Stimulated activated CD4-positive, alpha-beta T cell treated with anti-CD3 and anti-CD28 coated beads, Interleukin-1b, Interleukin-23, amount 100 ng/mL, for 24 hours (primary cell): ENCODE measurements at places on chromosomes 13 and 19.
A peak's percentile ranks its signal among the peaks of the same experiment; 100 is the strongest.

DNA sequence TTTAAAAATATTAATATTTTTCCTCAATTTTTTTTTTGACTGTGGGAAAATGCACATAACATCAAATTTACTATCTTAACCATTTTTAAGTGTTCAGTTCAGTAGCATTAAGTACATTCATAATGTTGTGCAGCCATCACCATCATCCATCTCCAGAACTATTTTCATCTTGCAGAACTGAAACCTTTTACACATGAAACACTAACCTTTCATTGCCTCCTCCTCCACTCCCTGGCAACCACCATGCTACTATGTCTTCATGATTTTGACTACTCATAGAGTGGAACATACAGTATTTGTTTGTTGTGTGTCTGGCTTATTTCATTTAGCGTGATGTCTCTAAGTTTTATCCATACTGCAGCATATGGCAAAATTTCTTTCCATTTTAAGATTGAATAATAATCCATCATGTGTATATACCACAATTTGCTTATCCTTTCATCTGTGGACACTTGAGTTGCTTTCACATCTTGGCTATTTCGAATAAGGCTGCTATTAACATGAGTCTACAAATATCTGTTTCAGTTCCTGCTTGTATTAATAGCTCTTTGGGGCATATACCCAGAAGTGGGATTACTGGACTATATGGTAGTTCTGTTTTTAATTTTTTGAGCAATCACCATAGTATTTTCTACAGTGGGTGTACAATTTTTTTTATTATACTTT, 376.4 kb downstream of the MTUS2 start:
- no peak for DNase-seq

DNA sequence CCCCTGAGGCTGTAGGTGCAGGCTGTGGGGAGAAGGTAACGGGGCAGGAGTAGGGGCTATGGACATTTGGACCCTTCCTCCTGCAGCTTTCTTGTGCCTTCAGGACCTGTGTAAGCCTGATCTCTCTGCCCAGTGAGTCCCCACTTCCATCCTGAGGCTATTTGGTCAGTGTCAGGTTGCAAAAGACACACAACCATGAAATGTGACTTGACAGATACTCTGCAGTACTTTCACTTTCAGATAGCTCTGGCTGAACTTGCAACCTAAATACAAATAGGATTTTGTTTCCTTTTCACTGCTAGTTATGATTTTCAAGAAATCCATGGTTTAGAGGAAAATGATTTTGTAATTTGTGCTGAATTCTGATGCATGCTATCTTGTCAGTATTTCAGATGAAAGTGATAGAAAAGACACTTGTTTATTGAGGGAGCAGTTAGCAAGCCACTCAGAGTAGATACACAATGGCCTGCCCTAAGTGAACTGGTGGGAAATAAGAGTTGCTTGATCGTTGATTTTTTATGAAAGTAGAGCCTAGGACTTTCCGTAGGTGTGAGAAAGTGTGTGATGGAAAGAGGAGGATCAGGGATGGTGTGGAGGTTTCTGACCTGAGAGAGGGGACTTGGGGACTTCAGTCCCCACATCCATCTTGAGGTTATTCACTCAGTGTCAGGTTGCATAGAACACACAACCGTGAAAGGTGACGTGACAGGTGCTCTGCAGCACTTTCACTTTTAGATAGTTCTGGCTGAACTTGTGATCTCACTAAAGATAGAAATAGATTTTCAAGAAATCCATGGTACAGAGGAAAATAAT, 18.1 kb upstream of the EID2 start:
- DNase-seq: no peak

DNA sequence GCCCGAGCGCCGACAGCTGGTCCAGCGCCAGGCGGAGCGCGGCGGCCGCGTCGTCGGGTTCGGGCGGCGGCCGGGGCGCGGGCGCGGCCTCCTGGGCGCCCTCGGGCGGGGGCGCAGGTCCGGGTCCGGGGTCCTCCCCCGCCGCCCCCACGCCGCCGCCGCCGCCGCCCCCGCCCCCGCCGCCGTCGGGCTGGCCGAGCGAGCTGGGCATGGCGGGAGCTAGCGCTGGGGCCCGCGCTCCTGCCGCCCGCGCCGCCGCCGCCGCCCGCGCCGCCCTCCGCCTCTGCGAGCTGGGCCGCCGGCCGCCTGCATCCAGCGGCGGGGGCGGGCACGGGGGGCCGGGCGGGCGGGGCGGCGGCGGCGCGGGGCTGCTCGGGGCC, 287 bp downstream of the MEX3D start:
- no peak for DNase-seq

GRCh38 chr19:4369109-4369887, 25.9 kb downstream of the MPND start:
- peak; percentile 28 for DNase-seq

DNA sequence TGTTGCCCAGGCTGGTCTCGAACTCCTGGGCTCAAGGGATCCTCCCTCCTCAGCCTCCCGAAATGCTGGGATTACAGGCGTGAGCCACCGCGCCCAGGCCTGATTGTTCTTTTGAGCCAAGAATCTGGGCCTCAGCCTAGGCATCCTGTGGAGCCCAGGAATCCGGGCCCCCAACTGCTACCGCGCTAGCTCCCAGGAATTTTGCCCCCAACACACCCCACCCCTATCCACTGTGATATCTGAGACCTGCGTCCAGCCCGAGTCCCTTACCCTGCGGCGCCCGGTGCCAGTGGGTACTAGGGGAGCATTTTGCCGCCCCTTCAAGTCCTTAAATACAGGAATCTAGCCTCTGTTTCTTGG, 838 bp upstream of the MYADM start:
- no peak for DNase-seq

DNA sequence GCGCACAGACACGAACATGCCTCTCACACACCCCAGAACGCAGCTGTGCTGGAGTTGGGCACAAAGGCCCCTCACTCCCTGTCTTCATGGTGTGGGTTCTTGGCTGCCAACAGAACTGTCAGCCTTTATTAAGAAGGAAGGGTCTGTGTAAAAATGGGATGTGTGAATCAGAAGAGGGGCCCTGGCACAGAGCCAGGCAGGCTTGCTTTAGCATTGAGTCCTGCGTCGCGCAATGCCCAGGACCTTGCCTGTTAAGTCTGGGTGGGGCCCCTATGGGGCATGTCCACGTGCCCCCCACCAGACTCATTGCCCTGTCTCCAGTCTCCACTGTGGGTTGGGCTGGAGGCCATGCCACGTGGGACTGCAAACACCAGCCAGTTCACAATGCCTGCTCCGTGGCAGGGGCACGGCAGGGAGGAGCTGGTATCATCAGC, 84.8 kb downstream of the SLC7A1 start:
- DNase-seq: no peak

DNA sequence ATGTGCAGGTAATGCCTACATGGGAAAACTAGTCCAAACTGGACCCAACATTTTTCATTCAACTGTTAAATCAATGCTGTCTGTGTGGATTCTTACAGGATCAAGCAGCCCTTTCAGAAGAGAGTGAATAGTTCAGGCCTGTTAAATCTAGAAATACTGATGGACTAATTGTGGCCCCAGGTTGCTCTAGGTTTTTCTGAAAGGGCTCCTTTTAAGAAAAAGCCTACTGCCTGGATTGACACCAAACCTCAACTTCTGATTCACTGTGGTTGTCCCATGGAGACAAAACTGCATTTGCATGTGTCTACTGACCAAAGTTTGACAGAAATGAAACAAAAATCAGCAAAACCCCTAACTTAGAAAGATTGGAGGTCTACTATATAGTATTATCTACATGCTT, 437.0 kb downstream of the KLF12 start:
- no peak for DNase-seq

DNA sequence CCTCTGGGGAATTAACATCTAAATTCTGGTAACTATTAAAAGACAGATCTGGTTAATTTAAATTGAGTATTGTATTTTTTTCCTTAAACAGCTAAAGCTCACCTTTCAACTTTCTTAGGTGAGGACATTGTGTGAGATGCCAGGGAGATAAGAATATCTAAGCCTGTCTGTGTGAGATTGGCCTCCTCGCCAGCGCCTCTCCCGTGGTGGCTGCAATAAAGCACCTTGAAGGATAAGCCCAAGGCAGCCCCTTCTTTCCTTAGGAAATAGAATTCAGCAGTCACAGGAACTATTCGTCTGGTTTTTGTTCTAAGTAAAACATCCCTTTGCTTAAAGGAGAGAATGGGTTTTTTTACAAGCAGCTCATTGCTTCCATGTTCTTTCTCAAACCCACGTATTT, 24.6 kb downstream of the NAXD start:
- no peak for DNase-seq

GRCh38 chr19:2334986-2335846, 6.7 kb downstream of the SPPL2B start:
- no peak for DNase-seq

DNA sequence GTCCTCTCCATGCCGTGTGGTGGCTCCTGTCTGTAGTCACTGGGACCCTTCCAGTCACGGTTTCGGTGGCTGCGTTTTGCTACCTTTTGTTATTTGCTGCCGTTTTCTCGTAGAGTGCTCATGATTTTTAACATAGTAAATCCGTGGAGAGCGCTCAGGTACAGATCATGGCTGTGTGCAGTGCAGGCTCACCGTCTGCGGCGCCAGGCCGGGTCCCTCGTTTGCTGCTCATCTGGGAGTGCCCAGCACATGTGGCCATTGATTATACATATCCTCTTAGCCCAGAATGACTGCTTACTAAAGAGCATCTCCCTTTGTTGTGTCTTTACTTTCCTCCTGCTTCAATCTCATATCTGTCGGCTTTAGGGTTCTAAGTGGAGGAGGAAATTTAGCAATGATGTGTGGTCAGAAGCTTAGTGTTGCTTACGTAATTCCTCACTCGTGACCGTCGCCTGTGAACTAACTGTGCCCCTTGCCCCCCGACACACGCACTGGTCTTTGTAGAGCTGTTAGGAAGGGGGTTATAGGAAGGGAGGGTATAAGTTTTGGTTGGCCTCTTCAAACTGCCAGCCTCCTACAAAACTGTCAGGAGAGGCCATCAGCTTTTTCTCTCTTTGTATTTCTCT, 31.8 kb downstream of the TFDP1 start:
- no peak for DNase-seq

DNA sequence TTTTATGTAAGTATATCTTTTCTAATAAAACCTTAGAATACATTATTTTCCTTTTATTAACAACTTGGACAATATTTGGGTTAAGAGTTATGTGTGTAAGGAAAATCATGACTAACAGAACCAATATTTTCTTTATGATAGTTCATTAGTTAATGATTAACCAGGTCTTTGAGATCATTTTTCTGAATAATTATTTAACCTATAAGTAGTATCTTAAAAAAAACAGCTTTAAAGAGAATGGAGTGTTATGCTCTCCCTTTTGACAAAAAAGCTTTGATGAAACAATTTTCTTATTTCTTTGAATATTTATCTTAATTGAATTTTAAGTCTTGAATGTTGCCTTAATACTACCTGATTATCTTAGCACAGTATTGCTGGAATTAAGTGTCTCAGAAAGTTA, 3.8 kb downstream of the SLAIN1 start:
- DNase-seq: no peak

DNA sequence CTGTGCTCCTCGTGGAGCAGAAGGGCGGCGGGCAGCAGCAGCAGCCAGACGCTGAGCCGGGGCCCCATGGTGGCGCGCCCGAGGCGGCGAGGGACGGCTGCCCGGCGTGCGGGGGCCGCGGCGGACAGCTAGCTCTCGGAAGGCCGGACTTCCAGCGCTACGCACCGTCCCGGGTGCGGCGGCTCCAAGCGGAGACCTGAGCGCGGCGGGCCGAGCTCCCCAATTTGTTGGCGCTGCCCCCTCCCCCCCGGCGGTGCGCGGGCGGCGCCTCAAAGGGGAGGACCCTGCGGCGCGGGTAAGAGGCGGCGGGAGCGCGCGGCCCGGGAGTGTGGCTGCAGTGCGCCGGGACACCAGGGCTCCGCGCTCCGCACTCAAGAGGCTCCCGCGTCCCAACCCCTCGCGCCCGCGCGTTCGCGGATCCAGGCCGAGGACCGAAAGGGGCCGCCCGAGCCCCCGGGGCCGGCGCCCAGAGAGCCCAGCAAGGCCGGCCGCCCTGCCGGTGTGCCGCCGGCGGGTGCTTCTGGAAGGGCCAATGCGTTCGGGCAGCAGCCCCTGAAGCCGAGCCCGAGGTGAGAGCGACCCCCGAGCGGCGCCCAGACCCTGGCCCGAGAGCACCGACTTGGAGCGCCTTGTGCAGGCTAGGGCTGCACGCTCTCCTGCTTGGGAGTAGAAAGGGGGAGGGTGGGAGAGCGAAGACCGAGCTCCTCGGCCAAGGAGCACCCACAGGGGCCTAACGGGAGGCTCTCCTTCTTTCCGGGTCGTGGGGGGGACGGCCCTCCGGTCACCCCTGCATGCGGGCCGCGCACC, at the start of the genes COL4A1 and COL4A2:
Gene COL4A1, minus strand, starts transcription at position 198 of the 807 bp plus-strand sequence. Its CDS starts 130 bp downstream, at position 68.
Gene COL4A2, plus strand, starts transcription at position 325 of the 807 bp plus-strand sequence. CDS start 620 bp downstream, outside the sequence.
- no peak for DNase-seq

- DNase-seq: peak; percentile 85
Observed at GRCh38 chr19:41570639-41571112, 5.3 kb upstream of the CEACAM21 start.

GRCh38 chr19:8584965-8585893, 8.0 kb upstream of the MYO1F start:
- DNase-seq: no peak

DNA sequence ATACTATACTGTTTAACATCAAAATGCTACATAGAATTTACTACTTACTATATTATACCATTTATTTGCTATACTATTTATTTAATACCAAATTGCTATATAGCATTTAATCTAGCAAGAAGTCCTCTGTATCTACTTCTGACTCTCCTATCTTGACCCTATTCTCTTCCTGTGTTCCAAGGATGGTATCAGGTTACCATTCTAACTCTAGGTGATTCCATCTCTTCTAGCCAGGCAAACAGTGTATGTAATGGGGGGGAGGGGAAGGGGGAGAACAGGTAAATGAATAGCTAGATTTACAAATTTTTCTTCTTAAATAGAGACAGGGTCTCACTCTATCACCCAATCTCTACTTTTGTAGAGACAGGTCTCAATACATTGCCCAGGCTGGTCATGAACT, 200.3 kb downstream of the DIAPH3 start:
- no peak for DNase-seq

- no peak for DNase-seq
Observed at GRCh38 chr19:35146746-35147459, 3.8 kb downstream of the FXYD7 start.

- DNase-seq: no peak
Observed at GRCh38 chr19:5593343-5594255, 25.8 kb upstream of the TINCR start.

DNA sequence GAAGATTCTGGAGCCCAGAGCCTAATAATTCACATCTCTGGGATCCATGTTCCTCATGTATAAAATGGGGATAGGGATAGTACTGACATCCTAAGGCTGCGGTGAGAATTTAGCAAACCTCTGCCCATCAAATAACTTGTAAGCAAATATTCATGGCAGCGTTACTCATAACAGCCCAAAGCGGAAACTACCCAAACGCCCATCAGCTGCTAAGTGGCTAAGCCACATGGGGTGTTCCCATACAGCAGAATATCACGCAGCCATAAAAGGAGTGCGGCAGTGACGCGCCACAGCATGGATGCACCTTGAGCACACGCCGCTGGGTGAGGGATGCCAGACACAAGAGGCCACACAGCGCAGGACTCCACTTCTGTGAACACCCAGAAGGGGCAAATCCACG, 19.7 kb downstream of the VRK3 start:
- DNase-seq: no peak

DNA sequence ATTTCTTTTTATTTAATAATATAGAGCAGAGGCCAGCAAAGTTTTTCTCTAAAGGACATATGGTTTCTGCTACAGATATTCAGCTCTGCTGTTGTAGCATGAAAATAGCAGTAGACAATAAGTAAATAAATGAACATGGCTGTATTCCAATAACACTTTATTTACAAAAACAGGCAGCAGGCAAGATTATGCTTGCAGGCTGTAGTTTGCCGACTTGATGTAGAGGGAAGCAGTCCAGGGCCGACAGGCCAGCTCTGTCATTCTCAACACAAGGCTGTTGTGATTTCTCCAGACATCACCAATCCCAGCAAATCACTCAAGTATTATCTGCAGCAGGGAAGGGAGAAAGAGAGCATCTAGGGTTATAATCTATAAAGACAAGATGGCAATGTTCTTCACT, 1062.5 kb upstream of the PCDH9 start:
- no peak for DNase-seq
